ENCODE measurements at places on chromosomes 5 and 9.

DNA sequence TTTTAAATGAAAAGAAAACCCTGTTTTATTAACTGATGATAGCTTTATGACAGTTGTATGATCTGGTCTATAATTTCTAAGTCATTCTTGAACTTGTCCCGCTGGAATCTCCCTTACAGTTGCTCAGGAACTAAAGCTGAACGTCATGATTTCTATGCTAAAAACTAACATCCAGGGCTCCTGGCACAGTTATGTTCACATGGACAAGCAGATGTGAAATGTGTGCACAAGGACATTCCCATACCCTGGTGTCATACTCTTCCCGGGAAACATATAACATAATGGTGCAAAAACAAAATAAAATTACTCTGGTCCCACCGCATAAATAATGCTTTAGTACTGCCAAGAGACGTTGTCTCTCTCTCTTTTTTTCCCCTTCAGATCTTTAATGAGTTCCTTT, 134.9 kb downstream of the PRDM6 start:
- no peak for DNase-seq

DNA sequence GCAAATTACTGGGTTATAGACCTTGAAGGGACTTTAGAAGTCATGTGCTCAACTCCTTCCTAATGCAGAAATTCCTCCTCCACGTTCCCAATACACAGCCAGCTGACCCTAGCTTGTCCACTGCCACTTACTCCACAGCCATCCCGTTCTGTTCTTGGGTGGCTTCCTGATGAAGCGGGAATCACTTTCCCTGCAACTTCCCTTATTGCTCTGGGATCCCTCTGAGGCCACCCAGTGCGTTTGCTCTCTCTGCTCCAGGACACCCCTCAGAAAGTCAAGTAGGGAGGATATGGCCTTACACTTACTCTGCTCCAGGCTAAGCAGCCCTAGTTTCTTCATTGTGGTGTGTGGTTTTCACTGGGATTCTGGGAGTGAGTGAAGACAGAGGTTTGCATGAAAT, 55.5 kb downstream of the GALNT12 start:
- no peak for DNase-seq

- DNase-seq: no peak
Observed at GRCh38 chr5:59864718-59865117, 28.8 kb downstream of the PDE4D start.

- no peak for DNase-seq
Observed at GRCh38 chr5:159893040-159893695, 23.1 kb upstream of the ADRA1B start.

- no peak for DNase-seq
Observed at GRCh38 chr5:128708841-128709240, 170.8 kb upstream of the FBN2 start.

- DNase-seq: no peak
Observed at GRCh38 chr9:36396985-36397384, 3.1 kb downstream of the RNF38 start.

DNA sequence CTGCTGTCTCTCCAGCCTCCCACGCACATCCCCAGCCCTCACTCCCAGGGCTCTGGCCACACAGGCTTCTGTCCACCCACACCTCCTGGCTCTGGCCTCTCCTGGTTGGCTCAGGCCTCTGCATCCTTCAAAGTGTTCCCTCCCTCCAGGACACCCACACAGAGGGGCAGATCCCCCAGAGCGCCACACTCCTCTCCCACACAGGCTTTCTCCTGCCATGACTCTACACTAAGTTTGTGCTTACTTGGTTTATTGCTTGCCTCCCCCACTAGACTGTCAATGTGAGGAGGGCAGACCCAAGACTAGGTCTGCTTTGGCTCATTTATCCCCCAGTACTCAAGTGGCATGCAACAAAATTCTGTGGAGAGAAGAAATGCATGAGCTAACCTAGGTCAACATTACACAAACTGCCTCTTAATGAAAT, 67.0 kb upstream of the SPOCK1 start:
- no peak for DNase-seq
